ENCODE measurements at places on chromosomes 6 and 20. TPM values are rescaled to one million over a fixed set of nuclear protein-coding genes. Genes with fewer than 3 reads are reported as not detected.

DNA sequence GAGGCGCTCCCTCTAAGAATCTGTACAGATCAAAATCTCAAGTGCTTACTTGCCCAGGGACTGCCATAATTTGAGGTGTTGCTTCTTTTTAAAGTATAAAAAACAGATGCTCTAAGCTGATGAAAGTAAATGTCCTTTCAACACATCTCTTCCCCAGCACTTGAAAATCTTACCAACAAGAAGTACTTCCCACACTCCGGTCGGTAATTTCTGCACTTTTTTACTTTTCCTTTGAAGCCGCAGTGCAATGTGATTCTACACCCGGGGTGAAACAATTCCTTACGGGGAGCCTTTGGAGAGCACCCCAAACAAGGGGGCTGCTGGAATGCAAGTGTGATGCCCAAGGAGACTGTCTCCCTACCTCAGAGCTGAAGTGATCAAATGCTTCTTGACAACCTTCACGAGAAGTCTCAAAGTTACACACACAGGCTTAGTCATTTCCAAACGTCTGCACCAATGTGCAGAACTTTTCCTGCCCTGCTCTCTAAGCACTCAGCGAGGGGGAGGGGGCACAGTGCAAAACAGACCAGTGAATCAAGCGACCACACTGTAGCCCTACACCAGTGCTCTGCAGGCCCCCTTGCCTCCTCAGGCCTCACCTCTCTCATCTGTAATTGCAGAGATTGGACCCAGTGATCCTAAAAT is 56.7 kb downstream of the ATXN1 start:
- DNase-seq, result peak; percentile 37

DNA sequence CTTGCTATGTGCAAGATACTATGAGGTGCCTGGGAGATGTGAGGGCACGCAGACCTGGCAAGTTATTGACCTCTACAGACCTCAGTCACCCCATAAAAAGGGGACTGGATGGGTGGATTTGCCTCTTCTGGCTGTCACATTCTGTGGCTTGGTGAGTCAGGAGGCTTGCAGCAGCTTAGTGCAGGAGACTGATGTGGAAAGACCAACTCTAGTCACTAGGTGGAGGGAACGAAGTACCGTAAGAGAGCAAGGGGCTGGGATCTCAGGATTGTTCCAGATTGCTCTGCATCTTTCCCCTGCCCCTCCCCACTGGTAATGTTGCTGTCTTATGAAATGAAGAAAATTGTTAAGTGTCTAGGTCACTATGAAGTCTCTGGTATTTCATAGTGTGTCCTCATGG is 3.3 kb downstream of the MAPRE1 start:
- no peak for DNase-seq

DNA sequence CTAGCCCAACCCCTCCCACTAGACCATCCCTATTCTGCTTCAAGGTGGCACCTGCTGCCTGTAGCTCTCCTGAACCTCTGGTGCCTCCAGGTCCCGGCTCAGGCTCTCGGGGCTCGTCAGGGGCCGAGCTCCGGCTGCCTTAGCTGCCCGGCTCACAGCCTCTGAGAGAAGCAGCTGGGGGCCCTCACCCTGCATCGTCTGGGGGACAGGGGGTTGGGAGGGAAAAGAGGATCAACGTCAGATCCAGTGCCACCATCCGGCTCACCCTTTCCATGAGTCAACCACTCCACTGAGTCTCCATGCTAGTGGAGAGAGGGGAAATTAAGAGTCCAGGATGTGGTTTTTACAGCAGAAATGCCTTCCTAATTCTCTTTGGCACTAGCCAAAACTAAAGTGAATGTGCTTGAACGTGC is 13.0 kb downstream of the BAG6 start:
- no peak for DNase-seq

GRCh38 chr6:16803294-16804200 is 42.3 kb upstream of the ATXN1 start:
- DNase-seq, result no peak

DNA sequence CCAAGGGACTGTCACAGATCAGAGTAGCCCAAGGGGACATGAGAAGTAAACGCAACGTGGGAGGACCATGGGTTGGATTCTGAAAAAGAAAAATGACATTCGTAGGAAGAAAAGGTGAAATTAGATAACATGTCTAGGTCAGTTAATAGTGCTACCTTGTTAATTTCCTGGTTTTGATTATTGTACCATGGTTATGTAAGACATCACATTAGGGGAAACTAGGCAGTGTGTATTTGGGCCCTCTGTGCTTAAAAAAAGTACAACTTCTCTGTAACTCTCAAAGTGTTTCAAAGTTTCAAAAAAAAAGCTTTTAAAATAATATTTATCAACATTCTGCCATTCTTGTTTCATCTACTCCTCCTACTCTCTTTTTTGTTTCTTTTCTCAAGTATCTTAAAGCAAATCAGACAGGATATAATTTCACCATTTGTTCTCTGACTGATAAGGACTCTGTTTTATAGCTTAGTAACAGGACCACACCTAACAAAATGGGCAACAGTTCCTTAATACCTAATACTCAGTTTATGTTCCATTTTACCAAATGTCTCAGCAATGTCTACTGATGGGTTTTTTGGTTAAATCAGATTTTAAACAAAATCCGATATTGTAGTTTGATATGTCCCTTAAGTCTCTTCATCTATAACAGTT is 97.1 kb upstream of the PLCB4 start:
- no peak for DNase-seq

GRCh38 chr20:37994512-37994911 is 38.7 kb downstream of the TTI1 start:
- DNase-seq, result no peak

GRCh38 chr6:166670894-166671293 is 43.8 kb upstream of the RPS6KA2 start:
- no peak for DNase-seq

Gene BTNL2
- total RNA-seq, result not detected
